ENCODE measurements at places on chromosomes 13 and 19.

- DNase-seq = no peak
Observed at GRCh38 chr13:82829040-82829439, 1053.2 kb downstream of the SLITRK1 start.

DNA sequence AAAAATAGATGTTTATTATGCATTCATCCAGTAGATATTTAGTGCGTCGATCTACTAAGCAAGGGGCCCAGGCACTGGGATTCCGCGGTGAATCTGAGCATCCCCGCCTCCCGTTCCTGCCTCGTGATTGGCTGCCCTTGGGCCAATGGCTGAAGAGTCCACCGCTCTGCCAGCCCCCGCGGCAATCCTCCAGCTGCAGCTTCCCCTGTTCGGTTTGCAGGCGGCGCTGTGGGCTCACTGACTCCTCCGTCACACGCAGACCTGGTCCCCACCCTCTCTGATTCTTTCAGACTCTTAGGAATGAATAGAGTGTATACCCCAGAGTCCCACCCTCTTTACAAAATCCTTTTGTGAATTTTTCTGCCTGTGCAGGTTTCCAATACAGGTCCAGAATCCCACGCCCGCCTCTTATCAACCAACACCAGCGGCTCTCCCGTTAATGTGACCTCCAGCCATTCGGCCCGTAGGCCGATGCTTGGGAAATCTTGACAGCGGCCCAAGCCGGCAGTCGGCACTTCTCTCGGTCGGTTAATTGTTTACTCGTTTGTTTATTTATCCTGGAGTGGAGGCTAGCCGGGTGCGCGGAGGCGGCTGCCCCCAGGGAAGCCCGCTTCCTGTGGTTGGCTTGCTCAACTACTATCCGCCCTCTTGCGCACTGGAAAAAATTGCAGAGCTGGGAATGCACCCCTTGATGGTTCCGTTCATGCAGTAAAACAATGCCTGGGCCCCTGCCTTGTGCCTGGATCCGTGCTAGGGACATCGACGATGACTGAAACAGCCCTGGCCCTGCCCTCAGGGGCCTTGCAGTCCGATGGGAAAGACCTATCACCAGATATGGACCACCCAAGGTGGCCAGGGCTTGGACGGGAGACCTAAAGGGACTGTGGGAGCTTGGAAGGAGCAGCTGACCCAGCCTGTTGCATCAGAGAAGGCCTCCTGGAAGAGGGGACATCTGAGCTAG lies 4.5 kb upstream of the ARHGAP35 start:
- peak; percentile 93 for DNase-seq

DNA sequence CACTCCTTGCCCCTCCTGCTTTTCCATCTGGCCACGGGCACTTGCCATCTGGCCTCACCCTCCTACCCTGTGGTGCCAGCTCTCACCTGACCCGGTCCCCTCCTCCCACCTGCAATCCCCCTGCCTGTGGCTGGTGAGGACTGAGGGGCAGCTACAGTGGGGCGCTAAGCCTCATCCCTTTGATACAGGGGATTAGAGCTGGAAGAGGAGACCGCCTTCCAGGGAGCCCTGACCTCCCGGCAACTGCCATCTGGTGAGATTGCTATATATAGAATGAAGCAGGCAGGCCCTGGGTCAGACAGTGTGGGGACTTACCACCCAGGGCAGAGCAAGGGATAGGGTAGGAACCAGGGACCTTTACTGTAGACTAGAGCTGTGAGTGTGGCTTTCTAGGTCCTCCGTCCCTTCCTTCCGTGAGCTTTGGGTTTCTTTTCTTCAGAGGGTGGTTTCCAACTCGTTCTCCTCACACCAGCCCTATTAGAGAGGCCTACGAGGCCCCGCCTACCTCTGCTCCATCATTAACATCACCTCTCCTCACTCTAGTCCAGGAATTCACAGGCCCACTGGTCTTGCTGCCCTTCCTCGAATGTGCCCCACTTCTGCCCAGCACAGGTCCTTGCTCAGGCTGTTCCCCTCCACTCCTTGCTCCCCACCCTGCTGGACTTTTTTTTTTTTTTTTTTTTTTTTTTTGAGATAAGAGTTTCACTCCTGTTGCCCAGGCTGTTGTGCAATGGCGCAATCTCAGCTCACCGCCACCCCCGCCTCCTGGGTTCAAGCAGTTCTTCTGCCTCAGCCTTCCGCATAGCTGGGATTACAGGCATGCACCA lies 7.7 kb downstream of the KASH5 start:
- DNase-seq = no peak

- DNase-seq = no peak
Observed at GRCh38 chr13:24459234-24459633, 53.3 kb downstream of the PARP4 start.

DNA sequence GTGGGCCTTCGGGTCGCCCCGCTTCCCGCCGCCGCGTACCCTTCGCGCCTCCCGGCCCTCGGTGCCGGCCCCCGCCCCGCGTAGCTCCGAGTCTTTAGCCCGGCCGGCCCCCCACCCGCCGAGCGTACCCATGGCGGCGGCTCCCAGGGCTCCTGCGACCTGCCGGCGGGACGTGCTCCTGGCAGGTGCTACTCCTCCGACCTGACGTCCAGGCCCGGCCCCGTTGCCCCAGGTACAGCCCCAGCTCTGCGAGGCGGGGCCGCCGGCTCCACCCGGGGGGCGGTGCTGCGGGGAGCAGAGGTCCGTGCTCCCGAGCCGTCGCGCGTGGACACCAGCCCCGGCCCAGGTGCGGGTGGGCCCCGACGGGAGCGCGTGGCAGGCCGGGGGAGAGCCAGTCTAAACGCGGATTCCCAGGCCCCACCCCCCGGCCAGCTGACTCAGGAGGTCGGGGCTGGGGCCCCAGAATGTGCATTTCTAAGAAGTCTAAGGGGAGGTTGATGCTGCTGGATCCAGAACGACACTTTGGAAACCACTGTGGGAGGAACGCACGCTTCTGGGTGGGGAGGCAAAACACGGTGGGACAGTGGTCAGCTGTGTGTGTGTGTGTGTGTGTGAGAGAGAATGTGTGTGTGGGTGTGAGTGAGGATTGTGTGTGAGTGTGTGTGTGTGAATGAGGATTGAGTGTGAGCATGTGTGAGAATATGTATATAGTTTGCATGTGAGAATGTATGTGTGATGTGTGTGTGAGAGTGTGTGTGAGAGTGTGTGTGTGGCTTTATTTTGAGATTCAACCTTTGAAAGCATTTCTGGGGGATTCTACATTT lies at the start of gene SLC15A1:
TSS of gene SLC15A1 (minus strand) at position 206 of the 824 bp plus-strand sequence. CDS start at position 132, 74 bp downstream.
- DNase-seq = no peak

DNA sequence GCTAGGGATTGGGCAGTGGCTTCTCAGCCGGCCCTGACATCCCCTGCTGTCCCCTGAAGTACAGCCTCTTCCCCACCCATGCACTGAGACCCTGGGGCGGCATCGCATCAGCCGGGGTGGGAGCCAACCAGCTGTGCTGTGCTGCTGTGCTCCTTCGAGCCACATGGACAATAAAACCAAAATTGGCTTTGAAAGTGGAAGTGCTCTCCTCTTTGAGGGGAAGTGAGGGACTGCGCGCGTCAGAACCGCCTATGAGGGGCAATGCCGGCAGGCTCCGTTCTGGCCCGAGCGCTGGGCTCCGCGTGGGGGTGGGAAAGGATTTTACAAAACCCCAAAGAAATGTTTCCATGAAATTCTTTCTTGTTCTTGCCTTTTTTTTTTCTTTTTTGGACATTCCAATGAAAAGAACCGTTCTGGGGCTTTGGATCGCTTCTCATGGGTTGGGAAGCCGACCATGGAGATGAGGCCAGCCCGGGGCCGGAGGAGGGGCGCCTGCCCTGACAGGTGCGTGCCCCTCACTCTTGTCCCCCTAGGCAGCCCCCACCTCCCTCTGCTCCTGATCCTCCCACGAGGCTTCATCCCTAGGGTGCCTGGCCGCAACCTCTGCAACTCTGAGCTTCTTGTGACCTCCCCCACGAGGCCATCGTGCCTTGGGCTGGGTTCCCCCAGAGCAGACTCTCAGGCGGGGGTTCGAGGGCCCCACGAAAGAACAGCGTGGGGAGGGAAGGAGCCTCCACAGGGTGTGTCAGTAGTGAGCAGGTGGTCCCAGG lies 22.6 kb downstream of the KLHL26 start:
- DNase-seq = no peak

DNA sequence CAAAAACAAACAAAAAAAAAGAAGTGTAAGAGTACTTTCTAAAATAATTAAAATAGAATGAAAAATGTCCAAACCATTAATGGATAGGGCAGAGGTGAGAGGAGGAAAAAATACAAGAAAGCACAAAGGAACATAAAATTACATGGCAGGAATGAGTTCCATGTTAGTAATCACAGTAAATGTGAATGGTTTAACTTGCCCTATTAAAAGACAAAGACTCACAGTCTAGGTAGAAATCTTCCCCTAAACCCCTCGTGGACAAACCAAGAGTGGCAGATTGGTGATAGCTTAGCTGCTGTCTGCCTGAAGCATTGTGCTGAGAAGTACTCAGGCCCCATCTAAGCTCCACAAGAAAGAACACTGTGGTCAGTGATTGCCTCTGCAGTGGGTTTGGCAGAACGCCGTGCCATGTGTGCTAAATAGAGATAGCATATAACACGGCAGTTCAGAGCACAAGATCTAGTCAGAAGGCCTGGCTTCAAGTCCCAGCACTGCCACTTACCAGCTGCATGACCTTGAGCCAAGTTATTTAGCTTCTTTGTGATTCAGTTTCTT lies 103.5 kb downstream of the DPF1 start:
- no peak for DNase-seq

- no peak for DNase-seq
Observed at GRCh38 chr13:98026457-98026857, 73.0 kb downstream of the IPO5 start.

- no peak for DNase-seq
Observed at GRCh38 chr19:2771786-2772674, 11.0 kb downstream of the SGTA start.

DNA sequence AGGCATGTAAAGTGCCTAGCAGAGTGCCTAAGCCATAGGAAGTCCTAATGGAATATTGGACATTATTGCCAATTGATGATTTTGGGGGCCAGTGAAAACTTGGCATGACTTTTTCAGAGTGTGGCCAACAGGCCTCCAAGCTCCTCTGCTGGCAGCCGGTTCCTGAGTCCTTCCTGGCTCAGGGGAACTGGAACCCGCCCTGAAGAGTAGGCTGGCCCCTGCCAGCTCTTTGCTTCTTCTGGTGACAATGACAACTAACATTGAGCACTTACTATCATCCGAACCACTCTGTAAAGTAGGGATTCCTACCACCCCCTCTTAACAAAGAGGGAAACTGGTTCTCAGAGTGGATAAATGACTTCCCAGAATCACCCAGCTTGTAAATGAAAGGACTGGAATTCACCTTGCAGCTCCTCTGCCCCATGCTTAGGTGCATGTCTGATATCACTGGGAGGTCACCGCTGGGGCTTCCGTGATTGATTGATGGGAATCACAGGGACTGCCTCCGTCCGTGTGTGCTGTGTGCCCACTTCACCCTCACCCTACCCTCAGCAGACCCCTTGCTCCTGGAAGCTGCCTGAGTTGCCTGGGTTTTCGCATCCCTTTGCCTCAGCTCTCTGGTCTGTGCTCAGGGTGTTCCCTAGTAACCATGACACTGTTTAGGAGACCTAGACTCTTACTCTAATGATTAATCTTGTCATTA lies 50.6 kb downstream of the TNFRSF19 start:
- DNase-seq = no peak

DNA sequence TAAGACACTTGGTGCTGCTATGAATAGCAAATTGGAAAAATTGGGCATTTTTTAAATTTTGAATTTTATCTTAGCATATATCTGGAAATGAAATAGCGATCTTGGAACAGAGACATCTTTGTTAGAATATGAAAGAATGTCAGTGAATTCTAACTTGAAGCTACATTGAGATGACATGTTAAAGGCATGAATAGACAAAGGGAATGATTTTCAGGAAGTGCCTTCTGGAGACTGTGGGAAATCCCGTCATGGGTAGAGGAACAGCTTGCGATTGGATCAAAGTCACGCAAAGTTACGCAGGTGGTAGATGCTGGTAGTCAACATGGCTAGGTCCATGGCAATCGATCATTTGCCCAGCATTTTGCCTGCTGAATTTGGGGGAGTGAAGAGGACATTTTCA lies 43.5 kb downstream of the LRCH1 start:
- DNase-seq = no peak

- no peak for DNase-seq
Observed at GRCh38 chr19:3474614-3475013, 5.7 kb downstream of the SMIM24 start.

DNA sequence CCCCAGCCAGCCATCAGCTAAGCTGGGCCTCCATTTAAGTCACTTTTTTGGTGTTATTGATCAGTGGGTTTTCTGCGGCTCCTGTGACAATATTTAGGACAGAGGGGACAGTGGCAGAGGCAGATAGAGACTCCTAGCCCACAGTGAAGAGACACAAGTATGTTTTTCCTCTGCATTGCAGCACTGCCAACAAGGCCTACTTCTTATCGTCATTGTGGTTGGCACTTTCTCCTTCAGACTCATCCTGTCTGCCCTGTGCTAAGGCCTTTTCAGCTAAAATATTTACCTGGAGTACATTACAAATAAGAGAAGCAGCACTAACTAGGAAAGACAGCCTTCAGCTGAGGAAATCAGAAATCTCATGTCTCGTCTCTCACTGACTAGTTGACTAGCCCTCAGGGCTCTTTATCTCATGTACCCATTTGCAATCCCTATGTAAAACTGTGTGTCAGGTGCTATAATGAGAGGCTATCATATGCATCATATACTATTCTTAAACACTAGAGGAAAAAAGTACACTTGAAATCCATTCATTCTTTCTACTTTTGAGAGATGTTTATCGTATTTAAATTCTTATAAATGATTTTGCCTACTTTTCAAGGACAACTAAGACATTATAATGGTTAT lies 62.2 kb downstream of the ZAR1L start:
- DNase-seq = no peak

DNA sequence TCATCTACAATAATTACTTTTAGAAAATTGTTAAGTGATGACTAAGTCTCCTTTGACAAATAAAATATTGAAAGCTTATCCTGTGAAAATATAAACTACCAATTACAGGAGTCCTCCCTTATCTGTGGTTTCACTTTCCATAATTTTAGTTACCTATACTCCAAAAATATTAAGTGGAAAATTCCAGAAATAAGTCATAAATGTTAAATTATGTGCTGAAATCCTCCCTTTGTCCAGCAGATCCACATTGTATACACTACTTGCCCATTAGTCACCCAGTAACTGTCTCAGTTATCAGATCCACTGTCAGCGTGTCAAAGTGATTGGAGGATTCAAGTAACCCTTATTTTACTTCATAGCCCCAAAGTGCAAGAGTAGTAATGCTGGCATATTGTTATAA lies 98.1 kb downstream of the SERP2 start:
- no peak for DNase-seq

All from CD4-positive, alpha-beta T cell treated with Interleukin-12 subunit alpha and Interleukin-12 subunit beta, for 1 hour (primary cell).